ENCODE measurements at places on chromosomes 5 and 9. TPM values are rescaled to one million over a fixed set of nuclear protein-coding genes. Genes with fewer than 3 reads are reported as not detected.

Gene PCDHB10
- not detected for polyA plus RNA-seq

Gene B4GALT1
- polyA plus RNA-seq = 167 TPM

Gene GABRA1
- polyA plus RNA-seq = not detected

Gene WDR31
- 1.9 TPM for polyA plus RNA-seq

Gene COL23A1
- polyA plus RNA-seq = not detected

Gene SAPCD2
- 13.1 TPM for polyA plus RNA-seq

Gene ARL14EPL
- 0.12 TPM for polyA plus RNA-seq

Gene ANKRD31
- polyA plus RNA-seq = 0.15 TPM

Gene WNT8A
- polyA plus RNA-seq = not detected

Gene ANKRD33B
- polyA plus RNA-seq = 4.0 TPM

Gene FOXD4L3
- 0.06 TPM for polyA plus RNA-seq

Gene DDX4
- not detected for polyA plus RNA-seq

Gene IL7R
- 0.51 TPM for polyA plus RNA-seq

Gene NMUR2
- polyA plus RNA-seq = not detected

Gene PCDHA3
- polyA plus RNA-seq = 1.0 TPM

Gene GPR21
- not detected for polyA plus RNA-seq

Gene GGTA1
- not detected for polyA plus RNA-seq

Gene SLIT3
- polyA plus RNA-seq = 21.2 TPM

Gene PCDHA13
- not detected for polyA plus RNA-seq

Gene CCDC152
- not detected for polyA plus RNA-seq

Gene SHOC1
- not detected for polyA plus RNA-seq

Gene FGF18
- 0.18 TPM for polyA plus RNA-seq

Gene PCDHGA1
- polyA plus RNA-seq = 0.33 TPM

Gene C5orf46
- not detected for polyA plus RNA-seq

Gene GMCL2
- polyA plus RNA-seq = not detected

Gene INSL4
- polyA plus RNA-seq = 8.6 TPM

Gene CKMT2
- not detected for polyA plus RNA-seq

Gene IL11RA
- 7.8 TPM for polyA plus RNA-seq

Gene SV2C
- not detected for polyA plus RNA-seq

Gene IFNA16
- not detected for polyA plus RNA-seq

Gene FCHO2
- 9.6 TPM for polyA plus RNA-seq

Gene SLC6A3
- 0.05 TPM for polyA plus RNA-seq

Gene PLEKHG4B
- 0.57 TPM for polyA plus RNA-seq

Gene LCN6
- not detected for polyA plus RNA-seq

Gene CTXN3
- polyA plus RNA-seq = not detected

Gene PCDHA9
- polyA plus RNA-seq = not detected

Gene NREP
- polyA plus RNA-seq = 6.3 TPM

Gene KIAA0825
- 0.75 TPM for polyA plus RNA-seq

Gene MTMR12
- polyA plus RNA-seq = 13.8 TPM

Gene C5orf58
- not detected for polyA plus RNA-seq

Gene ANKDD1B
- 0.17 TPM for polyA plus RNA-seq
